PC-9 (cell line): ENCODE measurements at places on chromosomes 2 and 18. TPM values are rescaled to one million over a fixed set of nuclear protein-coding genes. Genes with fewer than 3 reads are reported as not detected.

PLGLB2 gene
- 0.90 and 1.9 TPM in 2 replicates for total RNA-seq

SERPINB3 gene
- not detected in 2 replicates for total RNA-seq

CHRNG gene
- total RNA-seq = not detected in 2 replicates

VIT gene
- not detected in 2 replicates for total RNA-seq

IGFBP5 gene
- total RNA-seq = 5.5 and 10.0 TPM in 2 replicates

PDCD1 gene
- total RNA-seq = not detected in 2 replicates

RUFY4 gene
- total RNA-seq = not detected in 2 replicates

L3MBTL4 gene
- not detected in 2 replicates for total RNA-seq

DCTN1 gene
- 130 and 147 TPM in 2 replicates for total RNA-seq
